ENCODE measurements at places on chromosomes 12 and 14.

DNA sequence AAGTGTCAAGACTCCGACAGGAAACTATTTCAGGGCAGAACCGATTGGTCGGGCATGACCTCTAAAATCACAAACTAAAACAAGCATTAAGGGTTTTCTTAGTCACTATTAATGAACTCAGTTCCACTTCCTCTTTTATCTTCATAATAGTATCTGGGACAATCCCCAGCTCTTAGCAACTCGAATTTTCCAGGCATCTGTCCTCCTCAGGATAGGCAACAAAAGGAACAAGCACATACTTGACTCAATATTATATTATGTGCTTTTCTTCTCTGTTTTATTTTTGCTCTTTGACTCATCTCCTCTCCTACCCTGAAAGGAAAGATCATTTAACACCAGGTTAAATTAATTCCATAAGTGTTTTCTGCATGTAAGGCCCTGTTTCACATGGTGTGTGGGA is 638.3 kb upstream of the TBX3 start:
- no peak for DNase-seq

GRCh38 chr14:46018846-46019420 is 632.6 kb downstream of the RPL10L start:
- DNase-seq: no peak

DNA sequence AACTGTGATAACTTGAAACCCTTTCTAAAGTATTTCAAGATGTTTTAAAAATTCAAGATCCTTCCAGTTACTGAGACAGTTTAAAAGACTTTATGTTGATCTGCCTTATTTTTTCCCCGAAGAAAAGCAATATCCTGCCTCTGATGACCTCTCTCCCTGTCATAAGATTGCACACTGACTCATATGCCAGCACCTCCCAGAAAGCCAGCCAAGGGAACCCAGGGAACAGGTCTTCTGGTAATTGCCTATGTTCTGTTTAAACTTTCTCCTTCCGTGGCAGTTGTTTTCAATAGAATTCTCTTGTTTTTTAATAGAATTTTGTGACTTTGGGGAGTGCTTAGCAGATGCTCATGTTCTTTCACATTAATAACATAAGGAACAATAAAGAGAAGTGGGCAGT is 300.2 kb upstream of the PRKD1 start:
- no peak for DNase-seq

GRCh38 chr14:60257865-60258264 is 8.8 kb downstream of the PPM1A start:
- no peak for DNase-seq

Data from suppressor macrophage (primary cell).